ENCODE measurements at places on chromosomes 6 and 20.
A peak's percentile ranks its signal among the peaks of the same experiment; 100 is the strongest.

GRCh38 chr6:6243846-6244245, 76.6 kb downstream of the F13A1 start:
- DNase-seq = no peak

DNA sequence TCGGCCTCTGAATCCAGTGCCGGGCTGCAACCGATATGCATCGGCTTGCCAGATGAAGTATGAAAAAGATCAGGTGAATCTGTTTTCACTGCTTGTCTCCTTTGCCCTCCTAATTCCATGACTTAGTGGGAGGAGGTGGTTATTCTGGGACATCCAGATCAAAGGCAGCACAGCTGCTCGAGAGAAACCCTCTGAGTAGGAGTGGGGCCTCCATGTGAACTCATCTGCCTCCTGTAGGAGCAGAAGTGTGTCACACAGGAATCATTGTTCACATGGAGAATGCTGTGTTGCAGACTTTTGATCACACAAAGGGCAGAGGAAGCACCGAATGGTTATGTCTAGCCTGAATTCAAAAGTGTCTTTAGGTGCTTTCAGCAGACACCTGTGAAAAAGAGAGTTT, 73.1 kb upstream of the SLC22A1 start:
- no peak for DNase-seq

DNA sequence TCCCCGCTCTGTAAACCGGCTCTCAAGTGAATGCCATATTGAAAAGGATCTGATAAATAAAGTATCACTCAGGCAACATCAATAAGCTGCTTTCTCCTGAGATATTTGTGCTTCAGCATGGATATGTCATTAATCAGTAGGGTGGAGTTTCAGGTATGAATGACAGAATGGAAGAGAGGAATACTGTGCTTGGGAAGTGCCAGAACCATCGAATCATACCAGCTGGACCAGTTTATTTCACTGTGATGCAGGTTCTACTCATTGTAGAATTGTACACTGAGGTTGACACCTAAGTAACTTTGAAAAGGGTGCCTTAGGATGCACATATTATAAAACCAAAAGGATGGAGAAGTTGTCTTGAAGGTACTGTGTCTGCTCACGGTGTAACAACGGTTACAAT, 17.9 kb upstream of the TBC1D7 start:
- no peak for DNase-seq

GRCh38 chr6:35919827-35920751, 809 bp downstream of the SRPK1 start:
- DNase-seq = peak; percentile 76

DNA sequence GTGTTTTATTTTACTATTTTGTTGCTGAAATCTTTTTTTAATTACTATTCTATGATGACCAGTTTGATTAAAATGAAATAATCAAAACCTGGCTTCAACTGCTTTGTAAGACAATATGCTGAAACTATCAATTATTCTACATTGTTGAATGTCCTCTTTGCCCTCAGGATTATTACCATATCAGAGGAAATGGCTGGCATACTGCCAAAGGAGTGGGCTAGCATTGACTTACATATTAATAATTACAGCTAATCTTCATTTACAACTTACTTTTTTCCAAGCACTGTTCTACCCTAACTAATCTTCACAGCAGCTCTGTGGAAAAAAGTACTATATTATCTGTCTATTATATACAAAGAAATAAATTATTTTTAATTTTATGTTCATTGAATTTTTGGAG, 560.5 kb downstream of the BCKDHB start:
- DNase-seq = no peak

DNA sequence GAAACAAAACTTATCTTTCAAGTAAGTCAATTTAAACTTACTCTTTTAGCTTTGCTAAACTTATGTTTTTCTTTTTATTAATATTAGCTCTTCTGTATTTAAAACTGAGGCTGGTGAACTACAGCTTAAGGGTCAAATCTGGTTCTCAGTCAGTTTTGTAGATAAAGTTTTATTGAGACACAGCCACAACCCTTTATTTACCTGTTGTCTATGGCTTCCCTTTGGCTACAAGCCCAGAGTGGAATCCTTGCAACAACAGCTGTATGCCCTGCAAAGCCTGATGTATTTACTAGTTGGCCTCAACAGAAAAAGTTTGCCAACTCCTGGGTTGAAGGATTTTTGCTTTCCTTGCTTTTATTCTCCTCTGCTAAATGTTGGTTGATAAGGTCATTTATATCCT, 491.4 kb upstream of the RNF217 start:
- peak; percentile 7 for DNase-seq

DNA sequence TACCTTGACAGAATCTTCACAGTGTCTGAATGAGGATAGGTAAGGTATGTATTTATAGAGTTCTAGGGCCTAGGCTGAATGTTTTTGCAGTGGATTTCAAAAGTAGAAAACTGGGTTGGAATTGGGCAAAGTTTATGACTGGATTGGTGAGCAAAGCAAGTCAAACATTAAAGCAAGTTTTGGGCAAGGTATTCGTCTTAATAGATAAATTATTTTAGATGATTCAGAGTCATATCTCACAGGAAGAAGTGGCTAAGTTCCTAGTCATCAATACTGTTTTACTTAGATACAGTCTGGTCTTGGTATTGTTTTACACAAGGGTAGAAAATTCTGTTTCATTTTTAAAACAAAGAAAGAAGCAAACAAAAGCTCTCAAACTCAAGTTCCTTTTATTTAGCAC, 284.1 kb upstream of the EPHA7 start:
- DNase-seq = no peak

GRCh38 chr6:84432619-84433018, 205.2 kb upstream of the CEP162 start:
- peak; percentile 96 for DNase-seq

- no peak for DNase-seq
Measured at GRCh38 chr20:58223358-58223941, 5.0 kb downstream of the ANKRD60 start.

DNA sequence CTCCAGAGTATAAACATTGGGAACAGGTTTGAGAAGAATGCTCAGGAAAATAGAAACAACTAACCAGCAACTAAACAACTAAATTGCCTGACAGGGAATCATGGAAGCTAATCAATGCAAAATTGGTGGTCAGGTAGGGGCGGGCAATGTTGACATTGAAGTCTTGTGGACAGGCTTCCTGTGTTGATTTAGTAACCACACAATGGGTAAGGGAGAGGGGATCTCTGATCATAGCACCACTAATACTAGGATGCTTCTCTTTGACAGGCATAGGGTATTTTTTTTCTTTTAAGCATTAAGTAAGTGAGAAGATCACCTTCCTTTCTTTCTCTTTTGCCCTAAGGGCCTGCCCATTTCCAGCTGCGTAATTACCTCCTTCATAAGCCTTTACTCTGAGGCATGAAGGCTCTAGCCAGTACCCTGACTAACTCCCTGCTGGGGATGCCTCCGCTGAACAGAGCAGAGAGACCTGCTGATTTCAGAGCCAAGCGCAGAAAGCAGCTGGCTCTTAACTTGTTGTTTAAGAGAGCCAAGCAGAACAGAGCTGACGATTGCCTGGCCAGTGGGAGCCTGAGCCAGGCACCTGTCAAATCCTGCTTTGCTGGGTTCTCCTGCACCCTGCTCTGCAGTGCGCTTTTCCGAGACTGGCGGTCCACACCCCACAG, 118.7 kb downstream of the BMP2 start:
- no peak for DNase-seq

DNA sequence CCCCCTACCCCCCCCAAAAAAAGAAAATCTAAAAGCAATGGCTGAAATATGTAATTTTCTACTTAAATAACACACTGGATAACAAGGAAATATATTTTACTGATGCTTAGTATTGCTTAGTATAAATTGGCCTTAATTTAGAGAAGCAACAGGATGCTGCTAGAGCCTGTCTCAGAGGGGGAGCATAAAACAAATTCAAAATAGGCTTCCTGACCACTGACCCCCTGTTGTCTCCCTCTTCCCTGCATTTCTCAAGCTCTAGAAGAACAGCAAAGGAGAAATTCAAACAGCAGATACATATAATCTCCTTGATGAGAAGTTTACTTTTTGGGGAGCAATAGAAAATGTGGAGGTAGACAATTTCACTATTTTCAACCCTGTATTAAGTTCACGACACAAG, 631.1 kb upstream of the GJE1 start:
- no peak for DNase-seq

DNA sequence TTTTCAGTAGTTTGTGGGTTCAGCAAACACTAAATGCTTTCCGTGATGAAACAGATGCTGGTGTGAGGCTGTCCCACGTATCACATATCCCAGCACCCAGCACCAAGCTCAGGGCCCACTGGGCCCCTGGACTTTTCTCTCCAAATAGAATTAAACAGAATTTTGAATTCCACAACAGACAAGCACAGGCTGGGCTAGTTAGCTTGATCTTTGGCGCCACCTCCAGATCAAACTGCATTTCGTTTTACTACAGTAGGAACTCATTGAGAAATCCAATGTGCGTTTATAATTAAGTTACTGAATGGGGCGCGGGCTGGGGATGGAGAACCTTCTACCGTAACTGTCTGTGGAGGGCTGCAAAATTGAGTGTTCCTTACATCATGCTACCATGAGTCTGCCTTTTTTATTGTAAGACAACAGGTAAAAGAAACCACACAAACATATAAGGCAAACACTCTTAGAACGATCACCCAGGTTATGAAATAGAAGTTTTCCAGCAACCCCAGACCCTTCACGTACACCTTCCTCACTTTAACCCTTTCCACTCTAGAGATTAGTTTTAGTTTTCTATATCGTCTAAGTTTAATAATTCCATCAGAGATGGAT, 107.8 kb downstream of the ZFP64 start:
- peak; percentile 66 for DNase-seq

DNA sequence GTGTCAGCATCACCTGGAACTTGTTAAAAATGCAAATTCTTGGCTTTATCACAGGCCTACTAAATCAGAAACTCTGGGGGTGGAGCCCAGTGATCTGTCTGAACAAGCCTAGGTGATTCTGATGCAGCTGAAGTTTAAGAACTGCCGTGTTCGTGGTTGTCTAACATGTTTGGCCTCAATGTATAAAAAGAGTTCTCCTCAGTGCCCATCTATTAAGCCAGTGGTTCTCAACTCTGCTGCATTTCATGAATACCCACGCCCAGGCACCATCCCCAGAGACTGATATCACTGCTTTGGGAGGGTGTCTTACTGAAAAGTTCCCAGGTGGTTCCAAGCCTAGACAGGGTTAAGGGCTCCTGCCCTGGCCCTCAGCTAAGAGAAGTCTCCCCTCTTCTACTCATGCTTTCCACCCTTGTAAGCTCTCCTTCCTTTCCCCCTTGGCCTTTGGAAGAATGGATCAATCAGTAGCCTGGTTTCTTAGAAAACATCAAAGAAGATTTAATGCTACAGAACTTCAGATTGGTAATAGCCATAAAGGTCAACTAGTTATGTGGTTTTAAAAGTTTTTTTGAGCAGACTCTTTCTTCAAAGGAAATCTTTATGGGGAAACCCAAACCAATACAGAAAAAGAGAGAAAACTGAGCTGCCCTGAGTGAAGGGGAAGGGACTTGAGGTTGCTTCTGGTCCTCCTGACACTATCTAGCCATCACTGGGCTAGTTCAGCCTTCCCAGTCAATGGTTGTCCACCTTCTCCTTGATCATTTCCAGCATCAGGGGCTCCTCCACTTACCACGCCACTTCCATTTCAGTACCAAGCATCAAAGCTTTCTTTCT, 38.9 kb upstream of the TNFAIP3 start:
- DNase-seq = no peak

DNA sequence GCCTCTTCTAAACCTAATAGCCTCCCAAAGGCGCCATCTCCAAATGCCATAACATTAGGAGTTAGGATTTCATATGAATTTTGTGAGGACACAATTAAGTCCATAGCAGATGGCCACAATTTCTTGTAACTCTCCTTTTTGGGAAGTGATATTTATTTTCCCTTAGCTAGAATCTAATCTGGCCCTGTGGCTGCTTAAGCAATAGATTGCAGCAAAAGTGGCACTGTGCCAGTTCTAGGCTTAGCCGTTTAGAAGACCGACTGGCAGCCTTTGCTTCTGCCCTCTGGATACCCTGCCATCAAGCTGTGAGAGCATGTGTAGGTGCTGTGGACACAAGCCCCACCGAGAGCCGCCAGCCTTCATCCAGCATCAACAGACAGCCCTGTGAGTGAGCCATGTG, 15.9 kb upstream of the ADGB start:
- peak; percentile 65 for DNase-seq

DNA sequence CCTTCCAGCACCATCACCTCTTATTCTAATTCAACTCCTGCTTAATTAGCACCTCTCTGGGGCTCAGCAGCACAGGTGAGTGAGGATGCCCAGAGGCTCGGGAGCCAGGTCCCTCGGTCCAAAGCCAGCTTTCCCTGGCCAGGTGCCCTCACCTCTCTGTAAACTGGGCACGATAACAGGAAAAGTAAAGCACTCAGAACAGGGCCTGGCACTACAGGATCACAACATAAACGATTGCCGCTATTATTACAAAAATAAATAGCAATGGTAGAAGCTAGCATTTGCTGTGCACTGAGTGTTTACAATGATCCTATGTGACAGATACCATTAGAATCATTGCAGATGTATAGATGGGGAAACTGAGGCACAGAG, 2.6 kb downstream of the BPIFB2 start:
- no peak for DNase-seq

DNA sequence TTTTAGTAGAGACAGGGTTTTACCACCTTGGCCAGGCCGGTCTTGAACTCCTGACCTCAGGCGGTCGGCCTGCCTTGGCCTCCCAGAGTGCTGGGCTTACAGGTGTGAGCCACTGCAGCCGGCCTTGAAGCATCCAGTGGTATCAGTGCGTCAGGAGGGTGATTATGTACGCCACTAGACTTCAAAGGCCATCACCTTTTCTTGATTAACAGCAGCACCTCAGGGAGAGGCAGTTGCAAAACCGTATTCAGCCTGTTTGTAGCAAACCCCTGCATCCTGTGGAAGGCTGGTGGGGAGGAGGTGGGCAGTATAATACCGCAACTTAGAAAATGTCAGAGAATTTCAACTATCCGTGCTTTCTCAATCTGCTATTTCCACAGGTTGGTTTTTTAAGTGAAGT, 27.3 kb upstream of the SHLD1 start:
- DNase-seq = no peak

DNA sequence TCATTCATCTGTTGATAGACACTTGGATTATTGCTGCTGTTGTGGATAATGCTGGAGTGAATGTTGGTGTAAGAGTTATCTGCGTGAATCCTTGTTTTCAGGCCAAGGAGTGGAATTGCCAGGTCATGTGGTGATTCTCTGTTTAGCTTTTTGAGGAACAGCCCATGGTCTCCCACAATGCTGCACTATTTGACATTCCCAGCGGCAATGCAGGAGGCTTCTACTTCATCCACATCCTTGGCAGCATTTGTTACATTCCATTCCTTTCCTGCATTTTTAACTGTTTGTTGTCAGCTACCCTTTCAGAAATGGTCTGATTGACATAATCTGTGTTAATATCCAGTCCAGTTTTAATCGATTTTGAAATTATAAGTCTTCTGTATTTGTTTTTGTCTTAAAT, 51.7 kb upstream of the CLDN20 start:
- peak; percentile 18 for DNase-seq
